Karpas-422 (cell line): ENCODE measurements at places on chromosomes 6 and 20.

DNA sequence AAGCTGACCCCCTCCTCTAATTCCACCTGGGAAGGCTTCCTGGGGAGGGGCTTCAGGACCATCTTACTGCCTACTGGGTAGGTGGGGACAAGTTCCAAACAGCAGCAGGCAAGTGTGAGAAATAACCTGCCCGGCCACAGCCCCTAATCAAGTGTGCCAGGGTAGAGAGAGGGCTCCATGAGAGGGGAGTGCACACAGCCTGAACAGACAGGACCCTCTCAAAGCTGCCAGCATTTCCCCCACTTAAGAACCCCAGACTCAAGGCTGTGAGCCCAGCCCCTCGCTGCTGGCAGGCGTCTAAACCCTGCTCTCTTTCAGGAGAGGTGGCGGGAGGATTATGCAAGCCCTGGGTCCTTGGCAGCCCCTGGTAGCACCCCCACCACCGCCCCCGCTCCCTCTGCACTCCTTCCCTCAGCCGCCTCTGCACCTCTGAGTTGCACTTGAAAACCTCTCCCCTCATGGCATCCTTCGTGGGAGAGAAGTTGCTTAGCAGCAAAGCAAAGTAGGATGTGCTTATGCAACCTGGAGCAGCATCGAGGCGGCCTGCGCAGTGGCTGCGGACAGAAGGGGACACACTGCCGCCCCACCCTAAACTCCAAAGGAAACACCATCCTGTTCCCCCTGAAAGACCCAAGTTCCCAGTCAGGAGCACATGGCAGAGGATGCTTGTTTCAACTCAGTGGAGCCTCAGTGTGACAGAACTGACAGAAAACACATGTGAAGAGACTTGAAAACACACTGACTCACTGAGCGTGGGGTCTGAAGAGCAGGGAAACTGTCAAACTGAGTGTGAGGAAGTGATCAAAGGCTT lies 10.5 kb downstream of the DDRGK1 start:
- DNase-seq = no peak

- DNase-seq = peak; percentile 81
These were observed 50.0 kb upstream of the SCGN start for GRCh38 chr6:25601800-25602673.

DNA sequence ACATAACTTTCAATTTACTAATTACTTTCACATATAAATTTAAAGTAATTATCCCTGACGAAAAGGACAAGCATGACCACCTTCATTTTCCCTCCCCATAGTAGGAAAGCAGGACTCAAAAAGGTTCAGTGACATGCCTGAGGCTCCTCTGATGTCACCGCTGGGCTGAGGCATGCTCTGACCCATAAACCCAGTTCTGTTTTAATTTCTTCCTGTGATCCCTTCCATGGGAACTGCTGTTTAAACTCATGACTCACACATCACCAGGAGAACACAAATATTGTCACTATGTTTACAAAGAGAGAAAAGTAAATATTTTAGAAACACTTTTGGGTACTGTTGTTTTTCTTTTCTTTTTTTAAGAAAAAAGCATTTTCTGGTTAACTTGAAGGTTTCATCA lies 38.0 kb upstream of the NR2E1 start:
- DNase-seq = no peak

- DNase-seq = no peak
These were observed 271.7 kb upstream of the CHD6 start for GRCh38 chr20:41889844-41890224.

GRCh38 chr6:65964261-65964660 lies 257.2 kb upstream of the EYS start:
- DNase-seq = no peak

DNA sequence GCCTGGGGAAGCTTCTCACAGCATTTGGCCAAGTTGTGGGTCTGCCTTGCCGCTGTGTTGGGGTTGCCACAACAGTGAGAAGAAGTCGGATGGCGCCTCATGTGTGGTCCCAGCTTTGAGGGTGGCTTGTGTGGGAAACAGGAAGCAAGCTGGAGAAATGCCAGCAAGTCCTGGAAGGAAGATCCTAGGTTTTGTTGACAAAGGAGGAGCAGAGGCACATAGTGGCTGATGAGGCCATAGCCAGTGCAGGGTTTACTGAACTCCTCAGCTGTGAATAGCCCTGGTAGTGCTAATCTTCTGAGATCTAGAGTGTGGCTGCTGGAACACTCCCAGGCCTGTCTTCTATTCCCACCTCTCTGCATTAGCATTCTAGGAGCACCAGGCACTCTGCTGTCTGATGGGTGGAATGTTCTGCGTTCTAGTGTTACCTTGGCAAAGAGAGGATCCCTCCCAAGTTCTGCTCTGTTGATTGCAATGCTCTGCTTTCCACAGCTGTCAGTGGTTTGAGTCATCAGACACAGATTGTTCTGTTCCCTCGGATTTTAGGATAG lies 25.2 kb downstream of the SNPH start:
- DNase-seq = no peak

- DNase-seq = no peak
These were observed 29.4 kb downstream of the RALGAPA2 start for GRCh38 chr20:20683020-20683419.

DNA sequence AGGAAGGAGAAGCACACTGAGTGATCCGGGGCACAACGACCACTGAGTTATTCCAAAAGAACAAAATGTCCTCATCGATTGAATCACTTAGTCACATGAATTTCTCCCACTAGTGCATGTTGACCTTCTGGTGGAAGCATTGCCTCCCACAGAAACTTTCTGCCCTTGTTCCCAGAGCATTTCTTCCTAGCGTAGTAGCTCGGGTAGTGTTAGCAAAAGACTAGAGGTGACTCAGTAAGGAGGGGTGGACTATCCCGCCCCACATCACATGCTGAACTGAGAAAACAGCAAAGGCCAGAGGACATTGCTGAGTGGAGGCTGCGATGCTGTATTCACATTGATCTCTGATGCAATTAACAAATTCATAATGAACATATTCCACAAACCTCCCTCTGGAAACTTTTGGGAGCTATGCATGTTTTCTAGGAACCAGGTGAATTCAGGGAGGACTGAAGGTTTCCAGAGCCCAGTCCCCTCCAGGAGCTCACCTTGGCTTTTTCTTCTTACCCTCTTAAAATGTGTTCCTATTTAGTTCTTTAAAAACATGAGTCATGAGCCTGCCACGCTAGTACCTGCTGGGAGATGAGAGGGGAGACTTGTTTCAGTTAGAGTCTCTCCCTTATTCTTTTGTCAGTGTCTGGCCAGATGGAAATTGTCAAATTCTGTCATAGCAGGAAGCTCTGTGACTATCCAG lies 507.9 kb downstream of the CDH26 start:
- DNase-seq = no peak

GRCh38 chr6:105872249-105872648 lies 213.9 kb upstream of the PRDM1 start:
- DNase-seq = no peak

DNA sequence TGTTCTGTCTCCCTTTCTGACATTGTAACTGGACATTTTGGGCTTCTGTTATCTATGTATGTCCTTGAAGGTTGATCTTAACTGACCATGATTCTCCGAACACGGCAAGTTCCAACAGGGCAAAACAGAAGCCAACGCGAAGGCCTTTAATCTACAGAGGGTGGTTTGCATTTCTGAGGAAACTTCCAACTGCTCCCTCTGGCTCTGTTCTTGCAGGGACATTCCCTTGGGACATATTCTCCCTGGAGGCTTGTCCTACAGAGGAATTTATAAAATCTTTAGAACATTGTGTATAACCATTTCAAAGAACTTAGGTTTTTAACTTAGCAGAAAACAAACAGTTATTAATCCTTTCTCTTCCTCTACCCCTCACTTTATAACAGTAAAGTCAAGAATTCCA lies 189.0 kb upstream of the CDYL start:
- no peak for DNase-seq

GRCh38 chr6:93779086-93779841 lies 359.9 kb upstream of the EPHA7 start:
- DNase-seq = no peak

DNA sequence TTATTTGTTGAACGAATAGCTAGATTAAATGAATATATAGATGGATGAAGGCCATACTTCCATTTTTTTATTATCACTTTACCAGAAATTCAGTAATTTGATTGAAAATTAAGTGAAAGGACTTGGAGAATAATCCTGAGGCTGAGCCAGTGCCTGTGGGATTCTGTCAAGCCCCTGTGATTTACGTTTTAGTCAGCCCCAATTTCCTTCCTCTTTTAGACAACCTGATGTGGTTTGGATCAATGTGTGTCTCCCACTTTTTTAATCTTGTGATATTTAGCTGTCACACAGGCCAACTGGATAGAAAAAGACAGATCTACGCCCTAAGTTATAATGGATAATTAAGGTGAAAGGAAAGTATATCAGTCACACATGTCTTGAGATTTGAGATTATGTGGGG lies 188.8 kb downstream of the EDN1 start:
- no peak for DNase-seq

- DNase-seq = no peak
These were observed 121.0 kb downstream of the TRDN start for GRCh38 chr6:123515715-123516114.

GRCh38 chr20:13260650-13261279 lies 39.7 kb downstream of the ISM1 start:
- DNase-seq = no peak

DNA sequence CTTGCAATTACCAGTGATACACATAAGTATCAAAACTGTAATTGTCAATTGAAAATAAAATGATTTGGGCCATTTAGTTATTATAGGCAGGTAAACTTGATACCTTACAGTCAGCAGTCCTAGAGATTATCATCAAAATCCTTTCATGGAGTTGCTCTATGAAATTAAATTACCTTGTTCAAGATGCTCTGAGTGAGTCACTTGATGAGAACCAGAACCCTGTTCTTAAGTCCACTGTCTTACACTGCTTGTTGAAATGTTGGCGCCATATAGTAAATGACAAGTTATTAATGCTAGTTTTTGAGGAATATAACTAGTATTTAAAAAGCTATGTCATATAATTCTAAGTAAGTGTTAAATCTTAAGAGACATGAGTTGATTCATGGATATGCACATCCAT lies 37.2 kb upstream of the BAG2 start:
- DNase-seq = no peak

GRCh38 chr6:110534731-110535492 lies 58.5 kb upstream of the SLC22A16 start:
- no peak for DNase-seq

DNA sequence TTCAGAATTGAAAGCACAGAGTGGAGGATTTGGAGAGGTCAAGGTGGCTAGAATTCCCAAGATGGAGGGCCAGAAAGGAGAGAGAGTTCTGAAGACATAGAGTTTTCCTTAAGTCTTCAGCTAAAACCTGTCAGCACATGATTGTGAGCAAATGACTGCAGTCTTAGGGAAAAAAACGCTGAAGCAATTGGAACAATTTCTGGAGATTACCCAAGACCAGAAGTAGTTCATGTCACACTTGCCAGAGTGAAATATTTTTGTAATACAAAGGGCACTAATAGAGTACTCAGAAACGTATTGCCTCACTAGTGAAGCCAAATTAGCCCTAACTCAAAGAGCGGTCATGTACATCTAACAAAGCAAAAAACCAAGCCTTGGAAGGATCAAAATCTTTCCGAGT lies 541.3 kb upstream of the MARCKS start:
- no peak for DNase-seq

GRCh38 chr20:4560667-4561066 lies 161.0 kb upstream of the PRND start:
- no peak for DNase-seq

- DNase-seq = no peak
These were observed 55.2 kb upstream of the KIF13A start for GRCh38 chr6:18042536-18043145.

DNA sequence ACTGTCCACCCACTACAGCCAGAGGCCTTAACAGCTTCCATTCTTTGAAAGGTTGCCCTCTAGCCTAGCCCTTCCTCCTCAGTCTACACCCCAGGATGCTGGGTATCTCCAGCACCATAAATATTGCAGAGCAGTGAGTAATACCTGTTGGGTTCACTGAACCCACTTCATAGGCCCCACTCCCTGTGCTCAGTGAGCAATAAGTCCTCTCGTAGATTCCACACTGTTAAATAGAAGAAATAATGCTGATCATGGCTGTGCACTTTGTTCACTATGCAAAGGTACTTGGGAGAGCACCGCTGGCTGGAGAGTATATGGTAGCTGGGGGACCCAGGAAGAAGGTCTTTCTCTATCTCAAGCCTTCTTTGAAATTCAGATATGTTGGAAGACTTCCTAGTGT lies 87.3 kb downstream of the RSPH3 start:
- DNase-seq = no peak

DNA sequence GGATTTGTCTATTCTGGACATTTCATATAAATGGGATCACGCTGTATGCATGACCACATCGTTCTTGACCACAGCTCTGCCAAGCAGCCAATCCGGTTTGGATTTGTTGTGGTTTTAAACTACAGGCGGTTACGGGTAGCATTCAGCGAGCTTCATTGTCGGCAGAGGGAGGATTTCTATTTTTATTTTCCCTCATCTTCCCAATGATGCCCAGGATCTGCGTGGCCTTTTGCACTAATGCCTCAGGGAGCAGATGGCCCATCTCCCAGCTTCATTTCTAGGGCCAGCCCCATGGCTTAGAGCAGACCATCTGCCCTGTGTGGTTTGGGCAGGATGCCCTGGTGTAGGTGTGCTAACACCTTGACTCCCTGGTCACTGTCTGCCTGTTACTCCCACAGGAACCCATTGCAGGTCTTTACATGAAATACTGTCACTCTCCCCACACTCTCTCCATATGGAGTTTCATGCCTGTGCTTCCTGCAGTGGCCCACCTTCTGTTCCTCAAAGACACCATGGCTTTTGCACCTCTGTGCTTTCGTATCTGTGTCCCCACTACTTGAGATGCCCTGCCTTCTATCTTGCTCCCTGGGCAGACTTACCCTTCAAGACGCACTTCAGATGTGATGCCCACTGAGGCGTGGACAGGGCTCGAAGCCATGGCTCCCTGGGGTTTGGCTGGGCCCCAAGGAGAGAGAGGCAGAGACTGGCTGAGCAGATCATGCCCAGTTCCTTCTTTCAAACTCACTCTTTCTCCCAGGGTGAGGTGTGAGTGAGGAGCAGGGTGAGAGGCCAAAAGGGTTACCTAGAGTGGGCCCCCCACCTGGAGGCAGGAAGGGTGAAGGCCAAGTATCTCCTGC lies 26.0 kb downstream of the SDCBP2 start:
- peak; percentile 70 for DNase-seq

DNA sequence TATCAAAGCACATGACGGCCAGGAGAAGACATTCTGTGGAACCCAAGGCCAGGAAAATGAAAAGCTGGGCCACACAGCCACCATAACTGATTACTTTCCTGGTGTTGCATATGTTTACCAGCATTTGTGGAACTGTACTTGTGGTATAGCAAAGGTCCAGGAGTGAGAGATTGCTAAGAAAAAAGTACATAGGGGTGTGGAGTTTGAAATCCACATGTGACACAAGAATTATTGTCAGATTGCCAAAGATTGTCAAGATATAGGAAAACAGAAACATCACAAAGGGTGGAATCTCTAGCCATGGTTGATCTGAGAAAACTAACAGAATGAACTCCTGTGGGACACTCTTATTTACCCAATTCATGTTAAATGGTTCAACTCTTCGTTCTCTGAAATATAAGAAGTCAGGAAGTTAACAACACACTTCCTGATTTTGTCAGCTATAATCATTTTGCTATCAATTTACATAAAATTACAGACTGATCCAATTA lies at the start of gene OR2B2:
OR2B2 (minus strand) TSS at position 441 of the 491 bp plus-strand sequence; CDS start at position 364, 77 bp downstream.
- DNase-seq = no peak

GRCh38 chr6:33313709-33314514 lies at the start of gene TAPBP:
Gene TAPBP (minus strand): TSS chr6:33314078. CDS start chr6:33314041, 37 bp downstream.
- DNase-seq = peak; percentile 92
